Pancreas (tissue), 10 donors: ENCODE measurements at places on chromosomes 4 and X. TPM values are rescaled to one million over a fixed set of nuclear protein-coding genes. Genes with fewer than 3 reads are reported as not detected.

Gene SLC10A4
- total RNA-seq: not detected

Gene EPGN
- total RNA-seq: not detected

Gene CLGN
- 0.97 TPM for total RNA-seq

Gene CDKL5
- total RNA-seq: 3.6 TPM

Gene NBDY
- 8.2 TPM for total RNA-seq

Gene KIT
- 3.7 TPM for total RNA-seq

Gene BEX2
- total RNA-seq: 19.0 TPM

Gene DAPP1
- total RNA-seq: 2.7 TPM

Gene MAGEA2
- total RNA-seq: not detected

Gene OTUD6A
- total RNA-seq: not detected

Gene EDA
- total RNA-seq: 3.6 TPM

Gene PCSK1N
- total RNA-seq: 10.3 TPM

Gene TMPRSS11D
- total RNA-seq: not detected

Gene MAGEB1
- total RNA-seq: not detected

Gene CWH43
- total RNA-seq: not detected

Gene GPC3
- 8.5 TPM for total RNA-seq

Gene GAB3
- total RNA-seq: 2.0 TPM

Gene CTAG1B
- not detected for total RNA-seq

Gene SPATA4
- not detected for total RNA-seq

Gene DSPP
- total RNA-seq: not detected

Gene REELD1
- 0.14 TPM for total RNA-seq

Gene P2RY4
- not detected for total RNA-seq

Gene TCEAL5
- total RNA-seq: 0.47 TPM

Gene ZFP42
- not detected for total RNA-seq

Gene EDNRA
- 0.54 TPM for total RNA-seq

Gene SCD5
- 19.1 TPM for total RNA-seq

Gene MAP7D2
- 0.24 TPM for total RNA-seq

Gene CXorf51A
- not detected for total RNA-seq

Gene ARX
- 0.87 TPM for total RNA-seq

Gene CXorf49
- total RNA-seq: not detected

Gene TMSB15A
- not detected for total RNA-seq

Gene CLNK
- not detected for total RNA-seq

Gene GABRB1
- not detected for total RNA-seq

Gene SLC10A3
- 11.6 TPM for total RNA-seq

Gene PGAM4
- not detected for total RNA-seq

Gene NEUROG2
- total RNA-seq: not detected

Gene MXRA5
- 4.1 TPM for total RNA-seq

Gene KCNIP4
- total RNA-seq: not detected

Gene DCAF4L1
- not detected for total RNA-seq
